Upper lobe of left lung (tissue), 6 donors: ENCODE measurements at places on chromosomes 11 and 22. TPM values are rescaled to one million over a fixed set of nuclear protein-coding genes. Genes with fewer than 3 reads are reported as not detected.

- H3K4me1 ChIP-seq, result no peaks in the 10 kb centered on the region
- no peak for DNase-seq
- H3K27me3 ChIP-seq, result no peaks in the 10 kb centered on the region
- no peak overlapping the region for H3K27ac ChIP-seq
- H3K4me3 ChIP-seq, result no peak overlapping the region
- H3K36me3 ChIP-seq, result no peaks in the 10 kb centered on the region
Measured at GRCh38 chr11:19694796-19695345, 17.8 kb upstream of the NAV2 start.

- peak overlapping the region; percentile 71 for H3K27ac ChIP-seq
- no peak overlapping the region for H3K4me3 ChIP-seq
- no peaks in the 10 kb centered on the region for H3K27me3 ChIP-seq
- H3K36me3 ChIP-seq, result peaks cover 90% of the 10 kb centered on the region
- peaks cover 10% of the 10 kb centered on the region for H3K4me1 ChIP-seq
- no peak for DNase-seq
Measured at GRCh38 chr22:17105143-17106129, 15.7 kb downstream of the TMEM121B start.

- H3K36me3 ChIP-seq, result no peaks in the 10 kb centered on the region
- H3K4me1 ChIP-seq, result no peaks in the 10 kb centered on the region
- no peaks in the 10 kb centered on the region for H3K27me3 ChIP-seq
- no peak overlapping the region for H3K4me3 ChIP-seq
Measured at GRCh38 chr11:82406611-82407010, 327.1 kb downstream of the FAM181B start.

DNA sequence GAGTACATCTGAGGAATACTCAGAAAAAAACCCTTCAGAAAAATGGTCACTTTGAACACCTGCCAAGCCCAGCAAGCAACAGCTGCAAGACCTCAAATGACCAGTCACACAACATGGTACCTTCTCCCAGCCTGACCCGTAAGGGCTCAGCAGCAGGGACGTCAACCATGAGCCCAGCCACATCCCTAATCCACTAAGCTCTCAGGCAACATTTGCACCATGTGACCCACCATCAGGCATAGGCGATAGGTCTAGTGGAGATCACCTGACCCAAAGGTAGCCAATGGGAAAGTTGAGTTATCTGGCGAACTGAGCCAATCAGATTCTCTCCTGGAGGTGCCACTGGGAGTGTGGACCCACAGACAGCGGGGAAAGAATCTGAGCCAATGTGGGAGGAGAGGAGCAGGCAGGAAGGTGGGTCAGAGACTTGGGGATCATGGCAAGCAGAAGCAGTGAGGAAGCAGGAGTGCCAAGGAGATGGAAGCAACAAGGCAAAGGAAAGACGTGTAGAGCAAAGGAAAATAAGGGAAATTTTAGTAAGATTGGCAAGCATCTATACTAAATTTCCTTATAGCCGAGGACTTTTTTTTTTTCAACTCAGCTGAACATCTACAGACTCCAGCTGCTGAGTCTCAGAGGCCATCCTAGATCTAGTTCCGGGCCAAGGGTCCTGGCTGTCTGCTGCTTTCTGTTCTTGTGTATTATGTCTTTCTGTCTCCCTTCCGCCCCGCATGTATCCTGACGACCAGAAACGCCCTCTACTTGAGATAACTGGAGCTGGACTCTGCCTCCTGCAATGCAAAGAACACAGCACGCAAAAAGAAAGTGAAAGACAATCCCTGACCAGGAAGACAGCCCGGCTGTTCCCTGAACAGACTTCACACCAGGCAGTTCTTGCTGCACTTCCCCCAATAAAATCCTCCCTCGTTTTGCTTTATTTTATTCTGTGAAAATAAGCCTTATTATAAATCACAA is 11.0 kb upstream of the PLAAT2 start:
- H3K27ac ChIP-seq, result peak overlapping the region; percentile 86
- DNase-seq, result no peak
- H3K4me1 ChIP-seq, result peaks cover 18% of the 10 kb centered on the region
- no peak overlapping the region for H3K4me3 ChIP-seq
- H3K36me3 ChIP-seq, result no peaks in the 10 kb centered on the region

DNA sequence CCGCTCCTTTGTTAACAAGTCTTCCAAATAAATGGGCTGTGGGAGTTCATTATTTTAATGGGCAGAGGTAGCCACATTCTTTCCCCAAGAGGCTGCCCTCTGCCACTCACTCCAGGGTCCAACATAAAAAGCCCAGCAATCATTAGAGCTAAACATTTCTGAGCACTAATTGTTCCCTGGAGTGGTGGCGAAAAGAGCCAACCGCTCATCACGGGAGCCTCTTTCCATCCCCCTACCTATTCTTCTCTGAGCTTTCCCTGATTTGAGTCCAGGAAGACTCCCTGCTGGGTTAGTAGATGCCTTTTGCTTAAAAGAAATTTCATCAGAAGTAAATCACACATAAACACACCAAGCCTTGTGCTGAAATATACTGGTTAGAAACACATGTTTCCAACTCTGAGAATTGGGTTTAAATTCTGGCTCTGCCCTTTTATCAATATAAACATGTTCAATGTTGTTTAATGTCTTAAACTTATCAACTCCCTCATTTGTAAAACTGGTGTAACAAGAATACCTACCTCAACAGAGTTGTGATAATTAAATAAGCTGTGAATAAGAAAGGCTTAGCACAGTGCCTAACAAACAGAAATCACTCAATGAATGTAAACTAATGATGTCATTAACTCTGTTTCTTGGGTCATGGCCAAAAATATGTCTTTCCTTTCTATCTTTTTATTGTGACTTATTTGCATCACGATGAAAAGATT is at the start of gene OR5A2:
Gene OR5A2, minus strand, starts transcription at position 53 of the 707 bp plus-strand sequence. CDS start 3,460 bp downstream, outside the sequence.
- H3K27ac ChIP-seq, result no peak within 1 kb of the TSS
- no peak for DNase-seq
- no peak within 1 kb of the TSS for H3K4me3 ChIP-seq

DNA sequence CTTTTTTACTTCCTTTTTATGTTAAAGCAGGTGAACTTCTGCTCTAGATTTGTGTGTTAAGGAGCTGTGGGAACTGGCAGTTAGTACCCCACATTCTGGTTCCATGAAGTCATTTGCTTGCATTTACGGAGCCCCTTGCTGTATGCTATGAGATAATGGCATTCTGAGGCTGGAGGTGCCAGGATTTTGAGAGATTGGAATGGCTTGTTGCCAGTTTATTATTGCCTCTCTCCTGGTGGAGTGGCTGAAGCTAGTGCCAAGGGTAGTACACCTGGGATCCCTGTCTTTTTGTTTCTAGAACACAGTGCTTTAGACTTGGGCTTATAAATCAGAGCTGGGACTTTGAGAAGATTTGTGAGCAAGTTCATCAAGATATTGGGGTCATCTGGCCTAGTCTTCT is 73.8 kb downstream of the STIM1 start:
- H3K27me3 ChIP-seq, result no peaks in the 10 kb centered on the region
- H3K36me3 ChIP-seq, result no peaks in the 10 kb centered on the region
- no peak overlapping the region for H3K4me3 ChIP-seq
- no peak for DNase-seq
- H3K4me1 ChIP-seq, result peaks cover 9% of the 10 kb centered on the region

GRCh38 chr11:58204042-58204441 is at the start of gene OR1S2:
TSS of gene OR1S2 (minus strand) at chr11:58204142. CDS start at chr11:58204142, 0 bp downstream.
- no peak for DNase-seq
- no peak within 1 kb of the TSS for H3K4me3 ChIP-seq
- H3K4me1 ChIP-seq, result no peaks in the 10 kb centered on the region
- no peaks in the 10 kb centered on the region for H3K36me3 ChIP-seq
- H3K27ac ChIP-seq, result no peak within 1 kb of the TSS

GRCh38 chr22:21444701-21445436 is 22.3 kb upstream of the TMEM191C start:
- peaks cover 38% of the 10 kb centered on the region for H3K36me3 ChIP-seq
- H3K27ac ChIP-seq, result no peak overlapping the region
- no peaks in the 10 kb centered on the region for H3K4me1 ChIP-seq

DNA sequence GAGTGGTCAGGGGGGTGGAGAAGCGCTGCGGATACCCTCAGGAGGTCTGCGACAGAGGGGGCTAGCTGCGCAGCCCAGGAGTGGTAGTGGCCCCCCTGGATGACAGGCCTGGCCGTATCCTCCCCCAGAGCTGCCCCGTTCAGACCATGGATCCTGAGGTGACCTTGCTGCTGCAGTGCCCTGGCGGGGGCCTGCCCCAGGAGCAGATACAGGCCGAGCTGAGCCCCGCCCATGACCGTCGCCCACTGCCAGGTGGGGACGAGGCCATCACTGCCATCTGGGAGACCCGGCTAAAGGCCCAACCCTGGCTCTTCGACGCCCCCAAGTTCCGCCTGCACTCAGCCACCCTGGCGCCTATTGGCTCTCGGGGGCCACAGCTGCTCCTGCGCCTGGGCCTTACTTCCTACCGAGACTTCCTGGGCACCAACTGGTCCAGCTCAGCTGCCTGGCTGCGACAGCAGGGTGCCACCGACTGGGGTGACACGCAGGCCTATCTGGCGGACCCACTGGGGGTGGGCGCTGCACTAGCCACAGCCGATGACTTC is 505 bp downstream of the NUDT22 start:
- H3K27me3 ChIP-seq, result no peaks in the 10 kb centered on the region
- peak; percentile 86 for DNase-seq
- H3K4me3 ChIP-seq, result peak overlapping the region; percentile 76
- peaks cover 54% of the 10 kb centered on the region for H3K4me1 ChIP-seq

- H3K27me3 ChIP-seq, result no peaks in the 10 kb centered on the region
- H3K27ac ChIP-seq, result no peak overlapping the region
- H3K36me3 ChIP-seq, result peaks cover 78% of the 10 kb centered on the region
Measured at GRCh38 chr22:29298641-29299040, 7.8 kb upstream of the GAS2L1 start.

- H3K27ac ChIP-seq, result peak overlapping the region; percentile 95
- peaks cover 62% of the 10 kb centered on the region for H3K4me1 ChIP-seq
- no peaks in the 10 kb centered on the region for H3K36me3 ChIP-seq
- DNase-seq, result peak; percentile 93
- H3K27me3 ChIP-seq, result peaks cover 6% of the 10 kb centered on the region
Measured at GRCh38 chr11:118608360-118609227, 1.2 kb downstream of the PHLDB1 start.

DNA sequence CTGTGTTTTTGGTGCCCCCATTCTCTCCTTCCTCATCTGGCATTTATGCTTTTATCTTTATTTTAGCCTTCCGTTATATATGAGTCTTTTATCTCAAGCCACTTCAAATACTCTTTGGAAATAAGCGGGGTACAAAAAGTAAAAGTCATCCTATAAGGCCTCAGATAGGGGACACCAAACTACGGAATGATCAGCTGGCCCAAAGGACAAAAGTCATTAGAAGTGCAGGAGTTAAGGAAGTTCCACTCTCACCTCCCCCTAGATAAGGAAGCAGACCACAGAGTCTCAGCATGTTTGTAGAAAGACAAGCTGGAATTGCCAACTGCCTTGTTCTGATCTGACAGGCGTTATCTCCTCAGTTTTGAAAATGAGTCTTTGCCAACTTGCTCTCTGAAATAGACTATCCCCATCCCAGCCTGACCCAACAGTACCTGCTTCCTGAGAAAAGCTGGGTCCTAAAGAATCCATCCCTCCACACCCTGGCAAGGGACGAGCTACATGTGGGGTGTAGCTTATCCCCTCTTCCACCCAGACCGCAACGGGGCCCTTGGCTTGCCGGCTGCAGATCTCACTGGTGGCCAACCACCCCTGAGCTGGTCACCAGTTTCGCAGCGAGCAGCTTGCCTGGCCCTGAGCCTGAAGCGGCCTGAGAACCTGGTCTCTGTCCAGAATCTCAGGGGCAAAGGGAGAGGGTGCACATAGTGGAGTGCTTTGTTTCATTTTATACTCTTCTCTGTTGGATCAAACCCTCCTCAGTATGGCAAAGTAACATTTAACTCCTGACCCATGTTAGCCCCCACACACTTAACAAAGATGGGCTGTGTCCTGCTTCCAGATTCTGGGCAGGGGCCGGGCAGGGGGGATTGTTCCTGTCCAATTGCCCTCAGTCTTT is 13.8 kb downstream of the FADS2 start:
- H3K4me1 ChIP-seq, result no peaks in the 10 kb centered on the region
- DNase-seq, result no peak
- peaks cover 35% of the 10 kb centered on the region for H3K36me3 ChIP-seq
- no peak overlapping the region for H3K27ac ChIP-seq

- no peak for DNase-seq
- H3K4me1 ChIP-seq, result no peaks in the 10 kb centered on the region
- no peak overlapping the region for H3K27ac ChIP-seq
- H3K36me3 ChIP-seq, result no peaks in the 10 kb centered on the region
- H3K4me3 ChIP-seq, result no peak overlapping the region
Measured at GRCh38 chr11:22875869-22876473, 15.7 kb upstream of the CCDC179 start.

- H3K36me3 ChIP-seq, result no peaks in the 10 kb centered on the region
- H3K27ac ChIP-seq, result no peak overlapping the region
- H3K4me1 ChIP-seq, result peaks cover 23% of the 10 kb centered on the region
- no peak overlapping the region for H3K4me3 ChIP-seq
Measured at GRCh38 chr11:90220391-90220790, 2.5 kb downstream of the CHORDC1 start.

DNA sequence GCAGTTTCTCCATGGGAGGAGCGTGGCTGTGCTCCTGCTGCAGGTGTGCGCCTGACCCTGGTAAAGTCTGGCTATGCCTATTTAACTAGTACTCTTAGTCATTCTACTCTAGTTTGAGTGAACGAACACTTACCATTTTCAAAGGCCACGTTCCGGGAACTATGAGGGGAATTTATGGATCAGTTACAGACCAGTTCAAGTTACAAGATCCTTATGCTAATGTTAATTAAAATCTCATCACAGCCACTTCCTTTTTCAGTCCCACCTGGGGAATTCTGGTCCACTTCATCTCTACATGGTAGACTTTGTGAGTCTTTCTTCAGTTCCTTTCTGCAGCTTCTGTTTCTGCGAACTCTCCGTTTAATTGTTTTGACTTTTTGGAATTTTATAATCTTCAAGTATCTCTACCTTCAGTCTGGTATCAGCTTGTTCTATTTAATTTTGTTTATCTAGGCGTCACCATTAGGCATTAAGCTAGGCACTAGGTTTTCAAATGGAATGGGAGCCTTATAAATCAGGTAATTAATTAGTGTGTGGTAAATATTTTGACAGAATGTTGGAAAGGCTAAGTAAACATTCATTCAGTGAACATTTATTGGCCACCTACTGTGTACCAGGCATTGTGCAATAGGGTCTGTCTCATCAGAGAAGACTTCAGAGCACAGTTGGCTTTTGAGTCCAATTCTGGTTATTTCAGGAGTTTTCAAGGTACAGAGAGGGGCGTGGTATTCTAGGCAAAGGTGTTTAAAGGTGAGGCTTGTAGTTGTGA is 78.9 kb downstream of the GRK3 start:
- H3K27ac ChIP-seq, result no peak overlapping the region
- no peaks in the 10 kb centered on the region for H3K36me3 ChIP-seq
- no peaks in the 10 kb centered on the region for H3K4me1 ChIP-seq
- H3K27me3 ChIP-seq, result no peaks in the 10 kb centered on the region

Gene MRPL21
- 38.9 TPM for total RNA-seq

Gene CDC42EP2
- total RNA-seq, result 15.4 TPM

Gene MRGPRX4
- total RNA-seq, result not detected

Gene SOX6
- total RNA-seq, result 2.9 TPM

Gene DEPDC7
- total RNA-seq, result not detected

Gene YDJC
- 22.3 TPM for total RNA-seq

Gene CHRNA10
- total RNA-seq, result 1.4 TPM

Gene GLB1L2
- total RNA-seq, result 7.2 TPM

Gene RAB36
- 2.6 TPM for total RNA-seq

Gene DEFB108B
- not detected for total RNA-seq

Gene PRRG4
- total RNA-seq, result 33.6 TPM

Gene CSF2RB
- 25.4 TPM for total RNA-seq

Gene BRD1
- 45.0 TPM for total RNA-seq

Gene DCUN1D5
- 50.1 TPM for total RNA-seq
